ENCODE measurements at places on chromosomes 16 and 17.

DNA sequence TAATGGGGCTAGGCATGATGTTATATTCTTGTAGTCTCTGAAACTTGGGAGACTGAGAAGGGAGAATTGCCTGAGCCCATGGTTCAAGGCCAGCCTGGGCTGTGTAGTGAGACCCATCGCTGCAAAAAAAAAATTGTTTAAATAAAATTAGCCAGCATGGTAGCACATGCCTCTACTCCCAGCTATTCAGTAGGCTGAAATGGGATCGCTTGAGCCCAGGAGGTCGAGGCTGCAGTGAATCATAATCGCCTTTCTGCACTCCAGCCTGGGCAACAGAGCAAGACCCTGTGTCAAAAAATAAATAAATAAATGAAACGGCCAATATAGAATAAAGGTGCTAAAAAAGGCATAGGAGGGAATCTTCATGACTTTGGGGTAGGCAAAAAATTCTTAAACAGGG is 13.9 kb upstream of the SLX4 start:
- DNase-seq = no peak

GRCh38 chr17:6279659-6280058 is 155.3 kb downstream of the AIPL1 start:
- DNase-seq = no peak

DNA sequence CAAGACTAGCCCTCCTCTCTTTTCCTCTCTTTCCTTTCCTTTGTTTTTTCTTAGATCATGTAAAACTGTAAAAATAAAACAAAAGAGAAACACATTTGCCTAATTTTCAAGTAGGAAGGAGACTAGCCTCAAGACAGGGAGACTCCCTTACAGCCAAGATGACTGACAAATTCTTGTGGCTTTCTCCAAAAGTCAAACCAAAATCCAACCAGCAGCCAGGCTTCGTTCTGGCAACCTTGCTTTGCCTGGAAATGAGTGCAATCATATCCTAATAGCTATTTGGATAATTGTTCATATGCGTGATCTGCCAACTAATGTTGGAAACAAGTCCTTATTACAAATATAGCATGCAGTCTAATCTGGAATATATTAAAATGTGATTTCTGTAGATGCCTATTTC is 868.9 kb upstream of the SOX9 start:
- no peak for DNase-seq

DNA sequence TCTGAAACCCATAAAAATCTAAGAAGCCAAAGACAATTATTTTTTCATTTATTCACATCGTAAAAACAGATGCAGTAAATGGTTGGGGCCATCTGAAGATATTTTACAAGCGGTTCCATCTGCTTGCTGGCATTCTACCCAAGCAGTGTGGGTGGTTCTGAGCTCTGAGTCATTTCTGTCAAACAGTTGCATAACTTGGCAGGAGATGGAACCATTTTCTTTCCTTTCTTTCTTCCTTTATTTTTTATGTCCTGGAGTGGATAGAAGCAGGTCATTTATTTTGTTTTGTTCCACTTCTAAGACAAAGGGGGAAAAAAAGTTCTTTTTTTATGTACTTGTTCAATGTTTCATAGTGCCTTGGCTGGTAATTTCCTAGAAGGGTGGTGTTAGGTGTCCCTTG is 1151.9 kb upstream of the GOT2 start:
- DNase-seq = no peak

DNA sequence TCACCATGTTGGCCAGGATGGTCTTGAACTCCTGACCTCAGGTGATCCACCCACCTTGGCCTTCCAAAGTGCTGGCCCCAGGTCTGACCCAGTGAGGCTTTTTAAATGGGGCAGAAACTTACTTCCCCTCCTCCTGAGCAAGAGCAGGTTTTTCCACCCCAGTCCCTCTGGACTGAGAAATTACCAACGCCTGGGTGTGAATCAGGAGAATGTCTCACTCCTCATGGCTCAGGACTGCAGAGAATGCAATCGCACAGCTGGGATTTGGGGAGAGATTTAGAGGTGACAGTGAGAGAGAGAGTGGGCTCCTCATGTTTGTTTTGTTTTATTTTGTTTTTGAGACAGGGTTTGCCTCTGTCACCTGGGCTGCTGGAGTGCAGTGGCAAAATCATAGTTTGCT is 203.6 kb downstream of the RAB11FIP4 start:
- DNase-seq = no peak

- DNase-seq = peak; percentile 46
Observed at GRCh38 chr17:40963838-40964237, 2.9 kb downstream of the KRT39 start.

DNA sequence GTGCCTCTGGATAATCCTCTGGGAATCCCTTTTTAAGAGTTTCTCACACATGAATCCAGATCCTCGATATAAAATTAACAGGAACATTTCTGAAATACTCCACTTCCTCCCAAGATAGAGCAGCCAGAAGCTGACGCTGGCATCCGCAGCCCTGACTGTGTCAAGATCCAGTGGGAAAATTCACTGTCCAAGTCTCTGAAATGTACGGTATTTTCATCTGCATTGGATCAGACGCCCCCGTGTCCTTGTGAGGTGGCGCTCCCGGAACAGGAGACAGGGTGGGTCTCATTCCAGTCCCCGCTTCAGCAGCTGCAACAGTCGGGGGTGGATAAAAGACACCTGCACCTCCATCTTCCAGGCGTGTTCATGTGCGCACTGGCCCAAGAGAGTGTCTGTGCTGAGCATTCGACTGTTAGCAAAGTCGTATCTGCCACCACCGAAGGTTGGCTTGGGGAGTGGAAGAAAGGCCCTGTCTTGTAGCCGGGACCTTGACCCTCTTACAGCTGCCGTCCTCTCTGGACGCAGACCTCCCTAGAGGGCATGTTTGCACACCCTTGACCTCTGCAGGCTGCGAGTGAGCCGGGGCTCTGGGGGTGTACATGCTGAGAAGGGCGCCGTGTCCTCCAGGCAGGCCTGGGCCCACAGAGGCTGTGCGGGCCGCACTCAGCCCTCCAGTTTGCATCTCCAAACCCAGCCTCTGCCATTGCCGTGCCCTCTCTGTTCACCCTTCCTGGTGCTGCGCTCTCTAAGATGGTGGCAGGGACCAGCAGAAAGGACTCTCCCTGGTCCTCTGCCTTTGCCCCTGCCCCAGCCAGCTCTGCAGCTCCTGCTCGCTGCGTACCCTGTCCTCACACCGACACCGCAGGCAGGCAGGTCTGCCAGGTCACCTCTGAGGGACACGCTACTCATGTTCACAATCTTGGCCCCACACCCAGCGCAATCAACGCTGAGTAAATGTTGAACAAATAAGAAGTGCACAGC is 72.0 kb upstream of the CHMP6 start:
- DNase-seq = no peak

- DNase-seq = peak; percentile 88
Observed at GRCh38 chr16:58684354-58685083, at the start of gene SLC38A7. Gene SLC38A7, minus strand, starts transcription at chr16:58684770. Its CDS starts 4,644 bp downstream, at chr16:58680126.

- no peak for DNase-seq
Observed at GRCh38 chr16:86528061-86528929, 18.0 kb downstream of the FOXF1 start.

GRCh38 chr17:37123941-37124820 is 175.4 kb downstream of the AATF start:
- no peak for DNase-seq

DNA sequence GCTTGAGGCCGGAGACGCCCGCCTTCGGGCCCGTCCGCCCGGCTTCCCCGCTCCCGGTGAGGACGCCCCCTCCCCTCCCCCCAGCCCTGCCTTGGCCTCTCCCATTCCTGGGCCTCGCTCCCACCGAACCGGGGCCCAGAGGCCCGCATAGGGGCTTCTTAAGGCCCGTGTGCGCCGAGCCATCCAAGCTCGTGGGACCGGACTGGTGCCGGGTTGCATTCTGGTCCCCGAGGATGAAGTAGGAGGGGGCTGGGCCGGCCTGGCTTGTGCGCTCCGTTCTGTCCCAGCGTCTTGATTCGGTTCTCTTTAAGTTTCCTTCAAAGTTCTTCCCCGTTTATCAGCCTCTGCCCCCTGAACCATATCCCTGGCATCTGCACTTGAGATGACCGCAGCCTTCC is 488 bp downstream of the SENP3 start:
- DNase-seq = no peak

DNA sequence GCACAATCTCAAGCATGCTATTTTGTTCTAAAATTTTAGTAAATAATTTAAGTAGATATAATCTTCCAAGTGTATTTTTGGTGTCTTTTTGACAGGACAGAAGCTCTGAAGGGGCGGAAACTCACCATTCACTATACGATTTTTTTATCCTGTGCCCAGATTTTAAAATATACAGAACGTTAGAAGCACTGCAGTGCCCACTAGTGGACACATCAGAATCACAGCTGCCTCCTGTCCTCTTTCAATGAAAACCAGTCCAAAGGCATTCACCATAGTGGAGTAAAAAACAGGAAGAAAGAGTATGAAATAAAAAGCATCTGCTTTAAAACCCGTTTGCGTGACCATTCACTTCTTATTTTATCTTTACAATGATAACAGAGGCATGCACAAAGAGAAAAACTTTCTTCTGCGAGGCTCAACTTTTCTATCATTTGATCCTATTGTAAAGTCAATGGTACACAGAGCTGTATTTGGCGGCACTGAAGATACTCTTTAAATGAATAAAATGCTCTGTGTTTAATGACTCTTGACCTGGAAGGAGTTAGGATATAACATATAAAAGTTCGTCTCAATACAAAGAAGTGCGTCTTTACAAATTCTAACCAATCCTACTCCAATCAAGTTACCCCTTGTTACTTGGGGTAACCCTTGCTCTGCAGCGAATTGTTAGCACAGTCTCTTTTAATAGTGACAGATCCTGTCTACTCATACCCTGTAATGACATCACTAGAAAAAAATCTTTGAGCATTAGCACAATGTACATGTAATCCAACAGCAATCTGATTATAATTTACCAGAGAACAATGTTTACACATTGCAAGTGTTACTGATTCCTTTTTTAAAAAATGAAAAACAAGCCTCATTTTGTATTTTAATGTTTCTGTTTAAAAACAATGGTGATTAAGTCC is 339.8 kb upstream of the PSMD7 start:
- DNase-seq = peak; percentile 78

GRCh38 chr17:28342313-28342712 is 6.8 kb downstream of the TNFAIP1 start:
- no peak for DNase-seq

DNA sequence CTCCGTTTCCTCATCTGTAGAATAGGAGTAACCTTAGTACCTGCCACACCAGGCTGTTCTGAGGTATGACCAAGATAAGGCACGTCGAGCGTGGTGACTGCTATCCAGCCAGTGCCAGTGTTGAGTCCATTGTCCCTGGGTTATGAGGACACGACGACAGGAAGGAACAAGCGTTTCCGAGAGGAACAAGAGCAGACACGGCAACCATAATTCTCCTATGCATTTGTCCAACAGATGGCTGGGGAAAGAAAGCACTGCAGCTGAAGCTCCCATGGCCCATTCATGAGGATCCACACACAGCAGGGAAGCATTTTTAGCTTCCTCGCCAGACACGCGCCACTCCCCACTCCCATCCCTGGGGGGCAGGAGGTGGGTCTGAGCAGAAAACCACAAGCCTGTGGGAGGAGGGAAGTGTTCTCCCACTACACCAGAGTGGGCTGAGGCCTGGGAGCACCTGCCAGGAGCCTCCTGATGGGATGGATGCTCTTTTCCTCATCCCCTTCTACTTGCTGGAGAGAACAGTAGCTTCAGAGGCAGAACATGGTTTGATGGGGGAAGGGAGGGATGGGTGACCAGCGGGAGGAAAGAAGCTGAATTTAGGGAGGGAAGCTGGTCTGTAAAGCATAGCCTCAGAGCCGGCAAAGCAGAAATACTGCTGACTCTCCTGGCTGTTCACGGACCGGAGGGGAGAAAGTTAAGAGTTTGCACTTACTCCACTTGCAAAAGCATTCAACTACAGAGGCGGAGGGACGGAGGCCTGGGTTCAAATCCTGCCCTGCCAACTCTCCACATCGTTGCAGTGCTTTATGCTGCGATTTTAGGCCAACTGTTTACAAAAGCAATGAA is 2.7 kb downstream of the COTL1 start:
- DNase-seq = no peak

GRCh38 chr16:63447121-63447520 is 1410.9 kb upstream of the CDH8 start:
- no peak for DNase-seq

- peak; percentile 98 for DNase-seq
Observed at GRCh38 chr17:80485846-80486245, 9.4 kb upstream of the NPTX1 start.
